ENCODE measurements at places on chromosomes 11 and 22. TPM values are rescaled to one million over a fixed set of nuclear protein-coding genes. Genes with fewer than 3 reads are reported as not detected.

DNA sequence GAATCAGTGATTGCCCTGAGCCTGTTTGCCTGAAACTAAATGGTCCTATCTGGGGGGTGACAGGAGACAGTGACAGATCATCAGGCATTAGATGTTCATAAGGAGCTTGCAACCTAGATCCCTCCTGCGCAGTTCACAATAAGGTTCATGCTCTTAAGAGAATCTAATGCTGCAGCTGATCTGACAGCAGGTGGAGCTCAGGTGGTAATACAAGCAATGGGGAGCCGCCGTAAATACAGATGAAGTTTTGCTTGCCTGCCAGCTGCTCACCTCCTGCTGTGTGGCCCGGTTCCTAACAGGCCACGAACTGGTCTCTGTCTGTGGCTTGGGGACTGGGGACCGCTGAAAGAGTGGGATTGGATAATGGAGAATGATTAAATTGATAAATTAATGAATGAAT, 14.0 kb downstream of the NOX4 start:
- DNase-seq: no peak
- no peak overlapping the region for H3K4me3 ChIP-seq
- H3K27me3 ChIP-seq: no peaks in the 10 kb centered on the region
- no peak overlapping the region for H3K27ac ChIP-seq

GRCh38 chr11:115290479-115290878, 213.7 kb downstream of the CADM1 start:
- no peaks in the 10 kb centered on the region for H3K36me3 ChIP-seq
- peak overlapping the region; percentile 97 for H3K27ac ChIP-seq
- DNase-seq: no peak
- H3K27me3 ChIP-seq: peaks cover 8% of the 10 kb centered on the region
- H3K4me1 ChIP-seq: peaks cover 53% of the 10 kb centered on the region

GRCh38 chr11:1208394-1209261, 14.2 kb upstream of the MUC5B start:
- H3K36me3 ChIP-seq: no peaks in the 10 kb centered on the region
- H3K27ac ChIP-seq: no peak overlapping the region
- peaks cover 13% of the 10 kb centered on the region for H3K27me3 ChIP-seq
- H3K4me1 ChIP-seq: no peaks in the 10 kb centered on the region
- no peak overlapping the region for H3K4me3 ChIP-seq

The DEPDC7 gene
- 0.74 TPM for total RNA-seq

GRCh38 chr11:35811783-35812182, 132.1 kb upstream of the LDLRAD3 start:
- no peaks in the 10 kb centered on the region for H3K27me3 ChIP-seq
- no peaks in the 10 kb centered on the region for H3K36me3 ChIP-seq
- no peak overlapping the region for H3K4me3 ChIP-seq
- no peak for DNase-seq

DNA sequence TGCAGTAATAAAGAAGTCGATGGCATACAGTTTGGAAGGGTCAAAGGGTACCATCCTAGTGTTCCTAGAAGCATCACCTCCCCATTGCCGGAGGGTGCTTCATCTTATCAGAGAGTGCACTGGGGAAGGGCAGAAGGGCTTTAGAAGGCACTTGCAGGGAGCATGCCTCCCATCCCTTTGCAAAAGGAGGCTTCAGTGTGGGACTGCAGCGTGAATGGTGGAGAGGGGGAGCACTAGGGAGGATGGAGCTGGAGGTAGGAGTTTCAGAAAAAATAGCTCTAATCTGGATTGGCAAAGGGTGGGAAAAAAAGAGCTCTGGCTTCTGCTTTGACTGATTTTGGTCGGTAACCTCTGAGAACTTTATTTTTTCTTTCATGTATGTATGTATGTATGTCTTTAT, 5.0 kb downstream of the NTM start:
- DNase-seq: no peak
- H3K4me3 ChIP-seq: no peak overlapping the region
- no peak overlapping the region for H3K27ac ChIP-seq
- H3K27me3 ChIP-seq: no peaks in the 10 kb centered on the region
- H3K36me3 ChIP-seq: no peaks in the 10 kb centered on the region

The RCOR2 gene
- total RNA-seq: 9.3 TPM

- no peak for DNase-seq
- no peak overlapping the region for H3K4me3 ChIP-seq
- H3K27ac ChIP-seq: no peak overlapping the region
- peaks cover 4% of the 10 kb centered on the region for H3K36me3 ChIP-seq
- no peaks in the 10 kb centered on the region for H3K4me1 ChIP-seq
Observed at GRCh38 chr22:33747029-33747428, 173.2 kb downstream of the LARGE1 start.

The HNRNPUL2 gene
- 43.6 TPM for total RNA-seq

GRCh38 chr22:36385491-36386350, 2.0 kb downstream of the MYH9 start:
- peak overlapping the region; percentile 96 for H3K27ac ChIP-seq
- no peak for DNase-seq
- peak overlapping the region; percentile 98 for H3K4me3 ChIP-seq
- H3K27me3 ChIP-seq: peaks cover 12% of the 10 kb centered on the region
- H3K4me1 ChIP-seq: peaks cover 35% of the 10 kb centered on the region
- H3K36me3 ChIP-seq: peaks cover 18% of the 10 kb centered on the region

The DGCR6 gene
- 1.1 TPM for total RNA-seq

DNA sequence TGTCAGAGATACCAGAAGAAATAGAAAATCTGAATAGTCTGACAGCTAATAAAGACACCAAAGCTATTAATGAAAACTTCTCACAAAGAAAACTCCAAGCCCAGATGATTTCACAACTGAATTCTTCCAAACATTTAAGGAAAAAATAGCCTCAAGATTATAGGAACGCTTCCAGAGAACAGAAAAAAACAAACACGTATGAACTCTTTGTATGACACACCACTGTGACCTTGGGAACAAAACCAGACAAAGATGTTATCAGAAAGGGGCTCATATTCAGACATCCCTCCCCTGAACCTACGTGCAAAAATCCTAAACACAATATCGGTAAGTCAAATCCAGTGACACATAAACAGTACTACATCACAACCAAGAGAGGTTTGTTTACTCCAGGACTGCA, 23.5 kb downstream of the CERK start:
- DNase-seq: no peak
- no peak overlapping the region for H3K4me3 ChIP-seq
- peaks cover 30% of the 10 kb centered on the region for H3K36me3 ChIP-seq
- no peaks in the 10 kb centered on the region for H3K4me1 ChIP-seq
- H3K27ac ChIP-seq: no peak overlapping the region
- H3K27me3 ChIP-seq: no peaks in the 10 kb centered on the region

GRCh38 chr11:133927690-133928627, 28.8 kb downstream of the IGSF9B start:
- H3K36me3 ChIP-seq: peaks cover 9% of the 10 kb centered on the region
- peaks cover 7% of the 10 kb centered on the region for H3K4me1 ChIP-seq
- H3K27ac ChIP-seq: no peak overlapping the region
- no peak overlapping the region for H3K4me3 ChIP-seq

GRCh38 chr22:42500836-42501179, 18.8 kb downstream of the RRP7A start:
- no peak overlapping the region for H3K27ac ChIP-seq
- no peaks in the 10 kb centered on the region for H3K36me3 ChIP-seq
- no peak for DNase-seq
- H3K4me1 ChIP-seq: peaks cover 15% of the 10 kb centered on the region
- H3K4me3 ChIP-seq: no peak overlapping the region
- peaks cover 5% of the 10 kb centered on the region for H3K27me3 ChIP-seq

DNA sequence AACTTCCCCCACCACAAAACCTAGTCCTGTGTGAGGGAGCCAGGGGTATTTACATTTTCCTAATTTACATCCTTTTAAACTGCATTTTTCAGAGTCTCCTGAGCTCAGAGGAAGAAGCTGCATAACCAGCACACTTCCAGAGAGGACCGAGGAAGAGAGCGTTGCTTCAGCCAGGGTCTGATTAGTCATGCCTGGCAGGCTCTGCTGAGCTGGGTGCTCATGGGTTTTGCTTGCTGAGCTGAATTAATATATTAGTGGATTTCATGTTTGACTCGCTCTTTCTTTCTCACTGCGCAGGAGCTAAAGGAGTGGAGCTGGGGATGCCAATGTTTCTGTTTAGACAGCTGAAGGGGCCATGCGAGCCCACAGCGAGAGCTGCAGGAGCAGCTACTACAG, 539.3 kb upstream of the B3GAT1 start:
- no peak overlapping the region for H3K4me3 ChIP-seq
- H3K36me3 ChIP-seq: no peaks in the 10 kb centered on the region
- H3K27me3 ChIP-seq: no peaks in the 10 kb centered on the region
- peaks cover 8% of the 10 kb centered on the region for H3K4me1 ChIP-seq
- H3K27ac ChIP-seq: no peak overlapping the region

DNA sequence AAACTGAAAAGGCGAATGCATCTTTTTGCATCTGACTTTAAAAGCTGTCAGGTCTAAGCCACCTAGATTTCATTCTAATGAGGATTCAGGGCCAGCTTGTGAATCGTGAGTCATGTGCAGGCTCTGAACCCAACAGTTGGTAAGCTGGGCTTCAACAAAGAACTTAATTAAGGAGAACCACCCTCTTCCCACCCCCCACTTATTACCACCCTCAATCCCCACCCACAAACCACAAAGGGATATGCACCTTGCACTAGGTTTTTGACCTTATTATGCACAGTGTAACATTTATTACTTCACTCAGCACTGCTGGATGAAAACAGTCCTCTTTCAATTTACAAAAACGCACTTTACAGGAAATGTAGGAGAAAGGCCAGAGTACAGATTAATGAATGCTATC, 94.1 kb upstream of the LIN7C start:
- no peaks in the 10 kb centered on the region for H3K36me3 ChIP-seq
- DNase-seq: no peak
- H3K4me1 ChIP-seq: no peaks in the 10 kb centered on the region
- no peak overlapping the region for H3K4me3 ChIP-seq
- no peaks in the 10 kb centered on the region for H3K27me3 ChIP-seq

DNA sequence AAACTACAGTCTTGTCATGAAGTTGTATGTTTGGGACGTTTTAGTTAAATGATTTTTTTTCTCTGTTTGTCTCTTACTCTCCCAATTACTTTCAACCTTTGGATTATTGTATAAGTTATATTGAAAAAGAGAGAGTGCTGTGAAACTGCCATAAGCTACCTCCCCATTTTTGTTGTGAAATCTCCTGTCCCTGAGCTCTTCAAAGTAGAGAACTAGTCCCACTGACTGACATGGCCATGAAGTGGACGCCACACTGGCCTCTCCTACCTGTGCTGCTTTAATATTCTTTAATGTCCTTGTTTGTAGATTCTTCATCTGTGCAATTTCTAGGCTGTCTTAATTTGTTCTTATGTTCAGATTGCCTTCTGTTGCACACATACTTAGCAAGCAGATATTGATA, 56.3 kb downstream of the PPFIA1 start:
- DNase-seq: no peak
- H3K4me1 ChIP-seq: no peaks in the 10 kb centered on the region
- peak overlapping the region; percentile 6 for H3K4me3 ChIP-seq
- no peaks in the 10 kb centered on the region for H3K27me3 ChIP-seq

GRCh38 chr11:47725442-47726117, 10.4 kb upstream of the AGBL2 start:
- no peak overlapping the region for H3K27ac ChIP-seq
- no peaks in the 10 kb centered on the region for H3K4me1 ChIP-seq

The ADM2 gene
- 0.36 TPM for total RNA-seq

The APOL3 gene
- total RNA-seq: 1.2 TPM

GRCh38 chr11:70140711-70141485, 62.2 kb upstream of the FADD start:
- peaks cover 6% of the 10 kb centered on the region for H3K27me3 ChIP-seq
- no peaks in the 10 kb centered on the region for H3K36me3 ChIP-seq
- H3K27ac ChIP-seq: no peak overlapping the region
- peaks cover 7% of the 10 kb centered on the region for H3K4me1 ChIP-seq

DNA sequence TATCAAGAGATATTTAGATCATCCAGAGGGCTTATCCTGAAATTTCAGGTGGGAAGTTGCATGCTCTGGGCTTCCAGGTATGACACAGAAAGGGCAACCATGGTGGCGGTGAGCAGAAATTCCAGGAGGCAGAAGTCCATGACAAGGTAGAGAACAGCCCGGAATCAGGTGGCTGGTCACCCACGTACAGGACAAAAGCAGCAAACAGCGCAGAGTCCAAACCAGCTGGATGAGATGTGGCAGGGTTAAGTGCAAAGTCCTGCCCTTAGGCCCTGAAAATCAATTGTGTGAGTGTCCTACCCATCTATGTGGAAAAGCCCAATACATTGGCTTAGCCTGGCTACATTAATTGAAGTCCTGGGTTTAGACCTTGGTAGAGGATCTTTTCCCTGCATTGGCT, 11.6 kb downstream of the PPFIBP2 start:
- no peak overlapping the region for H3K4me3 ChIP-seq
- H3K4me1 ChIP-seq: no peaks in the 10 kb centered on the region
- no peak for DNase-seq
- no peak overlapping the region for H3K27ac ChIP-seq
- peaks cover 5% of the 10 kb centered on the region for H3K27me3 ChIP-seq
- H3K36me3 ChIP-seq: no peaks in the 10 kb centered on the region

The PLEKHA7 gene
- total RNA-seq: 8.2 TPM

The C1QTNF4 gene
- total RNA-seq: 50.4 TPM

DNA sequence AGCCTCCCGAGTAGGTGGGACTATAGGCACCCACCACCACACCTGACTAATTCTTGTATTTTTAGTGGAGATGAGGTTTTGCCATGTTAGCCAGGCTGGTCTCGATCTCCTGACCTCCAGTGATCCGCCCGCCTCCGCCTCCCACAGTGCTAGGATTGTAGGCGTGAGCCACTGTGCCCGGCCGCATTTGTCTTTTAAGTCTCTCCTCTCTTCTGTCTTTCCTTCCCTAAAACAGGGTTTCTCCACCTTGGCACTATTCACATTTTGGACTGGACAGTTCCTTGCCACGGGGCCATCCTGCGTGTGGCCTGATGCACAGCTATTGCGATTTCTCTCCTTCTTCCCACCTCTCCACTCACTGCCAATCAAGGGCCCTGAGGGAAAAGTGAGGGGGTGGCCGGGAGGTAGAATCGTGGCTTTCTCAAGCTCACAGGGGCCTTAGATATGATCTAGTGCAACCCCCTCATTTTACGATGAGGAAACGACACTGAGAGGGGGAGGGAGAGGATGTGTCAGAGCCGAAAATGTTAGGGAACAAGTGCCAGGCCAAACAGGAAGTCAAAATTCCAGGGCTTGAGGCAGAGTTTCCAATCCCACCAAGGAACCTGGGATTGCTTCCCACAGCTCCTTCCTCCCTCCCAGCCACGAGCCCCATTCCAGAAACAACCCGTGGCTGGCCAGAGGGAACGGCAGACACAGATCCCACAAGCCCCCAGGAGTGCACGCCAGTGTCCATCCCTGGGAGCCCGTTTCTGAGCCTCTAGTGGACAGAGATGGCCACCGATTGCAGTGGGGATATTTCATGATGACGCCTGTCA, 21.2 kb downstream of the SCGB1A1 start:
- H3K36me3 ChIP-seq: no peaks in the 10 kb centered on the region
- H3K27ac ChIP-seq: peak overlapping the region; percentile 86
- peak overlapping the region; percentile 11 for H3K4me3 ChIP-seq
- H3K27me3 ChIP-seq: peaks cover 3% of the 10 kb centered on the region
- H3K4me1 ChIP-seq: peaks cover 19% of the 10 kb centered on the region

All from endothelial cell (in vitro differentiated cells).